ENCODE measurements at places on chromosomes 3 and 15.
A peak's percentile ranks its signal among the peaks of the same experiment; 100 is the strongest.

GRCh38 chr15:38668898-38669391 lies 104.3 kb upstream of the RASGRP1 start:
- no peak for DNase-seq

- DNase-seq: no peak
These were observed 57.3 kb downstream of the NMNAT3 start for GRCh38 chr3:139620438-139620837.

- DNase-seq: no peak
These were observed at the start of gene PLSCR4 for GRCh38 chr3:146250449-146251382. PLSCR4 (minus strand) TSS chr3:146251105; CDS start chr3:146222071, 29,034 bp downstream.

GRCh38 chr15:39629371-39629770 lies 48.5 kb downstream of the THBS1 start:
- DNase-seq: peak; percentile 67

- no peak for DNase-seq
These were observed 21.4 kb upstream of the DYNC1LI1 start for GRCh38 chr3:32592011-32592410.

DNA sequence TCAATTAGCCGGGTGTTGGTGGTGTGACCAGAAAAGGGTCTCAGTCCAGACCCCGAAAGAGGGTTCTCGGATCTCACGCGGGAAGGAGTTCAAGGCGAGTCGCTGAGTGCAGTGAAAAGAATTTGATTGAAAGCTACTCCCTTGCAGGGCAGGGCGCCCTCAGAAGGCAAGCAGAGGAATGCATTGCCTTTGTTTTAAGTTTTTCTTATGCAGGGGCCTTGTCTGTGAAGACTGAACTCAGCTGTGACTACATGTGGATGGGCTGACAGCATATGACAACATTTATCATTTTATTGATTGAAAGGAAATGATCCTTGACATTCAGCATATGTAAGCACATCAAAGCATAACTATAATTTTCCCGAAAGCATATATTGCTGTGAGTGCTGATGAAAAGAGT lies 11.8 kb downstream of the CPN2 start:
- no peak for DNase-seq
